ENCODE measurements at places on chromosomes 5 and 9.

GRCh38 chr5:116137544-116138378 lies 52.9 kb downstream of the COMMD10 start:
- DNase-seq: no peak

DNA sequence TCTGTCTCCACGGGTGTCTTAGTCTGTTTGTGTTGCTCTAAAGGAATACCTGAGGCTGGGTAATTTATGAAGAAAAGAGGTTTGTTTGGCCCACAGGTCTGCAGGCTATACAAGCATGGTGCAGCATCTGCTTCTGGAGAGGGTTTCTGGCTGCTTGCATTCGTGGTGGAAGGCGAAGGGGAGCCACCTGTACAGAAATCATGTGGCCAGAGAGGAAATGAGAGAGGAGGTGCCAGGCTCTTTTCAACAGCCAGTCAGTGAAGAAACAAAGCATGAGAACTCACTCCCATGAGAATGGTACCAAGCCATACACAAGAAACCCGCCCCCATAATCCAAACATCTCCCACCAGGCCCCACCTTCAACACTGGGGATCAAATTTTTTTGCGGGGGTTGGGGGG lies 53.4 kb downstream of the PFDN1 start:
- no peak for DNase-seq

- no peak for DNase-seq
These were observed 62.5 kb downstream of the HSPA4 start for GRCh38 chr5:133114166-133114932.

- DNase-seq: no peak
These were observed 181.6 kb upstream of the NUDT12 start for GRCh38 chr5:103744159-103744558.

DNA sequence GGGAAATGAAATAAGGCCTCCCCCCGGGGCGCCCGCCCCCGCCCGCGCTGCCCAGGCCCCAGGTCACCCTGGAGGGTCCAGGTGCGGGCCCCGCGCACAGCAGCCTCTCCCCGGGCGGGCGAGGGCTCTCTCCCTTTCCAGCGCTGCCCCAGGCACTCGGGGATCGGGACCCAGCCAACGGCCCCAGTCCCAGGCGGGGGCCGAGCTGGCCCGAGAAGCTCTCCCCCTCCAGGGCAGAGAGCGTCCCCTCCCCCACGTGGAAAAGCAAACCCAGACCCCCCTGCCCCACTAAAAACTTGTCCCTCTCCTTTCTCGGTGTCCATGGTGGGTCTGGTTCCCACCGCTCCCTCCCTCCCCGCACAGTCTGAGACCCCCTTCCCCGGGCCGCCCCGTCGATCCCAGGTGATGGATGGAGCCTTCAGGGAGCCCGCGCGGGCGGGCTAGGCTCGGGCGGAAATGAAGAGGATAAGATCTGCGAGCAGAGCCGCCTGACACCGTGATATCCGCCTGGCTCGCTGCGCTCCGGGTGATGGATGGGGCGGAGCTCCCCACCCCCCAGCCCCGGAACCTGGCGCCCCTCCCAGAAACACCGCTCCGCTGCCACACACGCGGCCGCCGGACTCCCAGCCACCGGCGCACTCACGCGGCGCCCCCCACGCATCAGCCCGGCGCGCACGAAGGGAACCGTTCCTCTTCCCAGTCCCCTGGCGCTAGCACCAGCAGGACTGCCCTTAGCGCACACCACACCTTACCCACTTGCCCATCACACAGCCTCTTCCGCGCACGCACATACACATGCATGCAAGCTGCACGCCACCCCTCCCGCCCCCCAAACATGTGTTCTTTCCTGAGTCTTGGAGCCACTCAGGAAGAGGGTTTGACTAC lies 81.7 kb upstream of the ZBTB43 start:
- no peak for DNase-seq
